Daoy (cell line): ENCODE measurements at places on chromosomes 4 and X. TPM values are rescaled to one million over a fixed set of nuclear protein-coding genes. Genes with fewer than 3 reads are reported as not detected.
A peak's percentile ranks its signal among the peaks of the same experiment; 100 is the strongest.

DNA sequence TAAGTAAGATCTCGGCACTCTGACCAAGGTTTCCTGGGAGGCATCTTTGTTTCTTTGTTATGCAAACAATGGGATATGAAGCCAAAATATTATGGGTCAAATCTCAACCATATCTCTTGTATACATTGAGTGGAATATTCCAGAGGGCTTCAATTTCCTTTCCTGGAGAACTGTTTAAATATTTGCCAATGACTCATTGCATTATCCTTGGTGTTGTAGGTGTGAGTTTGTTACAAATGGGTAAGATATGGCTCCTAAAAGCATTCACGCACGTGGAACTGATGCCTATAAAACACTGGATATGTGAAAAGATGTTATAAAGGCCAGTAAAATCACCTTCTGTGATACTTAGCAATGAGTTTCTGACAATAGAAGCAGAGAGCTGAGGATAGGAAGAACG is 150.5 kb upstream of the WDR1 start:
- DNase-seq, result no peak

DNA sequence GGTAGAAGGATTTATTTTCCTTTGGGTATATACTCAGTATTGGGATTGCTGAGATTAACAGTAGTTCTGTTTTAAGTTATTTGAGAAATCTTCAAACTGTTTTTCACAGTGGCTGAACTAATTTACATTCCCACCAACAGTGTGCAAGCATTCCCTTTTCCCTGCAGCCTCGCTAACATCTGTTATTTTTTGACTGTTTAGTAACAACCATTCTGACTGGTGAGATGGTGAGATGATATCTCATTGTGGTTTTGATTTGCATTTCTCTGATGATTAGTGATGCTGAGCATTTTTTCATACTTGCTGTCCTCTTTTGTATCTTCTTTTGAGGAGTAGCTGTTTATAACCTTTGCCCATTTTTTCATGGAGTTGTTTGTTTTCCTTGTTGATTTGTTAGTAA is 457.8 kb downstream of the TRAM1L1 start:
- DNase-seq, result no peak

- DNase-seq, result no peak
These were observed 409.2 kb downstream of the NKX6-1 start for GRCh38 chr4:84089652-84090437.

DNA sequence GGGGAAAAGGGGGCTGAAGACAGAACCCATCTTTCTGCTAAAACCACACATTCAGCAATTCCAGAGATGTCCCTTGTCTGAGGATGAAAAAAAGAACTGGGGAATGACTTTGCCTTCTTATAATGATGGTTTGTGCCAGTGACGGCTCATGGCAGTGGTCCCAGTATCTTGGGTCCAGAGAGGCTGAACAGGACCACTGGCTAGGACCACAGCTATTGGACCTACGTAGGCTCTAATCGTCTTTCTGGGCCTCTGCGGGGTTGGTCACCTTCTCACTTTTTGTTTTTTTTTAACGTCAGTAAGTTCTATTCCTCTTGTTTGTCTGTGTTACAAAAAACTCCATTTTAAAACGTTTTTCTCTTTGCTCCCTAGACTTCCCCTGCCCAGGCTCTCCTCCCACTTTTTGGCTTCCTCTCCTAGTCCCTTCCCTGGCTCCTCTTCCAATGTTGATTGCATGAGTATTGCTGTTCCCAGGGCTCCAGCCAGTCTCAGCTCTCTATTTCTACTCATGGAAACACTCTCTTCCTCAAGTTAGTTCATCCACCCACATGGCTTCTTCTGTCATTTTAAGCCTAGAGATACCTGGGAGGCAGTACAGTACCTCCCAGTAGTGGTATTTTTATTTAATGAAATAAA is 52.6 kb upstream of the STX18 start:
- DNase-seq, result no peak

Gene REPS2
- 0.97 and 5.6 TPM in 2 replicates for total RNA-seq

DNA sequence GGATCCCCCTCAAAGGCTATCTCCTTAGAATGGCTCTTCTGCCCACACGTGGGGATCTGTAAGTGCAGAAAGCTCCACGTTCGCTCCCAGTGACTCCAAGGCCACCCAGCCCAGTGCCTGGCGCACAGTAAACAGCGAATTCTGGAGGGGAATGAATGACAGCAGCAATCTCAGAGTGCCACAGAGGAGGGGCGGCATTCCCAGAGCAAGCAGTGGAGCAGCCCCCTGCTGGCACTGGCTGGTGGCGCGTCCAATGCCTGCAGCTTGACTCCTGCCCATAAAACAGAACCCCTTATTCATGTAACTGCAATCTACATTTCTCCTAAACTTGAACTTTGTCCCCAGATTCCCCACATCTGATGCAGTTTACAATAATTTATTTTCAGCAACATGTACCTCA is 6.9 kb upstream of the HELT start:
- peak; percentile 20 for DNase-seq

Gene HSFX3
- not detected in 2 replicates for total RNA-seq

DNA sequence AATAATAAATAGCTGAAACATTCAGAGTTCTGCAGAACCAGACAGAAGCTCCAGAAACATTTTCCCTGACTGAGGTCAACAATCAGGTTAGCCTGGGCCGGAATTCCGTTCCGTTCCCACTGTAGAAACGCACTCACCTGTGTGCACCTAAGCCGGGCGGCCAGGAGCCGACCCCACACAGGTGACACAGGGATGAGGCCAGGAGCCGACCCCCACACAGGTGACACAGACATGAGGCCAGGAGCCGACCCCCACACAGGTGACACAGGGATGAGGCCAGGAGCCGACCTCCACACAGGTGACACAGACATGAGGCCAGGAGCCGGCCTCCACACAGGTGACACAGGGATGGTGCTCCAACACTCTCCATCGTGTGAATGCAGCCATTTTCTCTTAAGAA is 21.9 kb downstream of the FAT1 start:
- DNase-seq, result no peak

DNA sequence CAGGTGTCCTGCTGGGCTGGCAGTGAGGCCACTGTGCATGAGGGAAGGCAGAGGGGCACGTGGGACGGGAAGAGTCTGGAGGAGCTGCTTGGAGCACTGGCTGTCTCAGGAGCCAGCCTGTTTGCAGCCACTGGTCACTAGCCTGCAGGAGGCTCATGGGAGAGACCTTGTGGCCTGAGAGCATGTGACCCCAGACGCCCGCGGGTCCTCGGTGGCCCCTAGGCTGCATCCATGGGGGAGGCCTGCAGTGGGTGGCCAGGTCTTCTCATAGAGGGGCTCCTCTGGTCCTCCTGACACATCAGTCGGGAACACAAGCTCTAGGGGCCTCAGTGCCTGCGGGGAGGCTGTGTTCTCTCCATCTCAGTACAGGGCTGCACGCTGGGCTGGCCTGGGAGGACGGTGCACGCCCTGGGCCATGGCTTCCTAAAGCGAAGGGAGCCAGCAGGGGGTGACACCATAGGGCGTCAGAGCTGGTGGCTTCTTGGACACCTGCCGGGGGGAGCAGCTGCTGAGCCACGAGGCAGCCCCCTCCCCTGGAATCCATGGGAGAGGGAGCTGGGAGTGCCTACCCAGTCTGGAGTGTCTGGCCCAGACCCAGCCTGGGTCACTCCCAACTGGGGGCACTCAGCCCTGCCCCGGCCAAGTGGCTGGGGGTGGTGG is 12.3 kb downstream of the NAT8L start:
- DNase-seq, result peak; percentile 36

DNA sequence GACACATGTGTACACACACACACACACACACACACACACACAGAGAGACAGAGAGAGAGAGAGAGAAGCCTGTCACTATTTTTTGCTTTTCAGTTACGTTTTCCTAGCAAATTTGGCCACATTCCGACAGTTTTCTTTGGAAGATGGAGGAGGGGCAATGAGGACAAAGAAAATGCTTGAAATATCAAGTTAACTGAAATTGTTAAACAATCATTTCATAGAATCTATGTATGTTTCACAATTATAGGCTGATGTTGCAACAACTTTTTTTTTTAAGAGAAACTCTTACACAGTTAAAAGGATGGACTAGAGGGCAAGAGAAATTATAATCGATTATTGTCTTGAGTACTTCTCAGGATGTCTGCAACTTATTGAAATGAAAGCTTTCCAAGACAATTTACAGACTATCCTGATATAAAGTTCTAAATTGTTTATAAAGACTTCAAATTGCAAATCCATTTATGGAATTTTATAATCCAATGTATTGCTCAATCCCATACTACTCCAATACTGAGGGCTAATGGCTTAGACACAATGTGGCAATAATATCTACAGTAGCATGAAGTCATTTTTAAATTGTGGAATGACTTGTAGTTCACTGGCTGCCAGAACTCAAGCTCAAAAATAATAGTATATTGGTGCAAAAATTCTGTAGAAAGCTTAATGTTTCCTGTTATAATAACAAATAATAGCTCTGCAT is 647.0 kb upstream of the PCDH7 start:
- no peak for DNase-seq

Gene HSFX4
- total RNA-seq, result not detected in 2 replicates

- peak; percentile 1 for DNase-seq
These were observed 66.0 kb upstream of the C4orf54 start for GRCh38 chr4:99723612-99724011.
